ENCODE measurements at places on chromosomes 11 and 22.

DNA sequence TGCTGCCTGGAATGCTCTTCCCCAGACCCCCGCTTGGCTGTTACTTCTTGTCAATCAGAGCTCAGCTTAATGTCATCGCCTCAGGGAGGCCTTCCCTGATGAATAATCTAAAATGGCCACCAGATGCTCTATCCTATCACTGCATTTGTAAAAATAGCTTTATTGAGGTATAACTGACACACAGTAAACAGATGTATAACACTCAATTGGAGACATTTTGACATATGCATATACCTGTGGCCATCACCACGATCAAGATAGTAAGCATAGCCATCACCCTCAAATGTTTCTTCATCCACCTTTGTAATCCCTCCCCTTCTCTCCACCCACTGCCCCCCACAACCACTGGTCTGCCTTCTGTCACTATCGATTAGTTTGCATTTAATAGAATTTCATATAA lies 36.6 kb upstream of the NECTIN1 start:
- DNase-seq, result no peak

DNA sequence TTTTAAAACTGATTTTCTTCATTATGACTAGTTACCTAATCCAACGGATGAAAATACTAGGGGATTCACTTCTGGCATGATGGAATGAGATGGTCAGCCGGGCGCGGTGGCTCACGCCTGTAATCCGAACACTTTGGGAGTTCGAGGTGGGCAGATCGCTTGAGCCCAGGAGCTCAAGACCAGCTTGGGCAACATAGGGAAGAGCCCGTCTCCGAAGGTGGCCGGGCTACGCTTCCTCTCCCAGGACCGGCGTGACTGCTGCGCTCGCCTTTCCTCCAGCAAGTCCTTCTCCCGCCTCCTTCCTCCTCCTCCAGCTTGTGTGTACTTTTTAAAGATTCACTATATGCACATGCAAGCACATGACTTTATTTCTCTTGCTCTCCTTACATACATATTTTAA lies 505.4 kb upstream of the CCDC90B start:
- DNase-seq, result no peak

DNA sequence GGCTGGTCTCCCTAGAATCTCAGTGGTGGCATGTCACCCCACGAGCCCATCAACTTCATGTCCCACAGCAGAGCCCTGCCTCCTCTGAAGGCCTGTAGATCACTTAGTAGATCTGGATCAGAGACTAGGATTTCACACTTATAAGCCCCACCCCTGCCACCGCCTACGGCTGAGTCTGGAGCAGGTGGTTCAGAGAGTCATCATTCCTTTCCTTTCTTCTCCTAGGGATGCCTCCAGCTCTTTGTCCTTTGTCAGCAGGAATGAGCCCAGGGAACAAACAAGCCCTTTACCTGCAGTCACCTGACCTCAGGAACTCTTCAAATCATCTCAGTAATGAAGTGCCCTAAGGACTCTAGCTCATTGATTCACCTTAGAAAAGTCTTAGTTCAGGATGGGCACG lies 37.8 kb downstream of the SCGB1A1 start:
- DNase-seq, result no peak

GRCh38 chr11:83051760-83052671 lies 19.7 kb downstream of the RAB30 start:
- DNase-seq, result peak; percentile 99

GRCh38 chr22:37138849-37139561 lies 10.7 kb downstream of the IL2RB start:
- no peak for DNase-seq

DNA sequence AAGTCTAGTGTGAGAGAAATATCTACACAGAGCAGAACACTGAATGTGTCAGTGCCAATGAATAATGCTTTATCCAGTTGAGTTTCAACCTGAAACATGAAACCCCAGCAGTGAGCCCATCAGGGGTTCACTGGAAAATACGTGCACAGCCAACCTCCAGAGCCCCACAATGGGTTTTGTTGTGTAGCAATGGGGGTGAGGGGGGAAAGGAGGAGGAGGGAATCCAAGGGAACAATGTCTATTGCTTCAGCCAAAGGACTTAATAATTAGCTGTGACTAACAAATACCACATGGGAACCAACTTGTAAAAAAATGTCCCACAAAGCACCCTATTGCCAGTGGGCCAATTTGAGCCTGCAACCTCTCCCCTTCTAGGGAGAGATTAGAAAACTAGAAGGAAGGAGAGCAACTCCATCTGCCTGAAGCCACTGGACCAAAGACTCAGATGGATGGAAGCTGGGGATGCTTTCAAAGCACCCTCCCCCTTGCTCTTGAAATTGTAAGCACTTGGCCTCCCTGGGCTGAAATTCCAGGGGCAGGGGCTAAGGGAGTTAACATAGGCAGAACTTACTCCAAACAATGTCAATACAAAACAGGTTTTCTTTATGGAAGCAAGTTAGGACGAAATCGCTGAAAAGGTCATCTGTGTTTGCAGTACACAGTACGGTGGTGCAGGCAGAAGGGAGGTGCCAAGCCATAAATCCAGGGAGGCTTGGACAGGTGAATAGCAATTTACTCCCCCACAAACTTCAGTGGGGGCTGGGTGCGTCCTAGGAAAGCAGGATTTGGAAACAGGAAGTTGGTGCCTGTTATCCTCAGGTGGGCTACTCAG lies 99.8 kb downstream of the ARL14EP start:
- no peak for DNase-seq
